ENCODE measurements at places on chromosomes 11 and 22.
A peak's percentile ranks its signal among the peaks of the same experiment; 100 is the strongest.

DNA sequence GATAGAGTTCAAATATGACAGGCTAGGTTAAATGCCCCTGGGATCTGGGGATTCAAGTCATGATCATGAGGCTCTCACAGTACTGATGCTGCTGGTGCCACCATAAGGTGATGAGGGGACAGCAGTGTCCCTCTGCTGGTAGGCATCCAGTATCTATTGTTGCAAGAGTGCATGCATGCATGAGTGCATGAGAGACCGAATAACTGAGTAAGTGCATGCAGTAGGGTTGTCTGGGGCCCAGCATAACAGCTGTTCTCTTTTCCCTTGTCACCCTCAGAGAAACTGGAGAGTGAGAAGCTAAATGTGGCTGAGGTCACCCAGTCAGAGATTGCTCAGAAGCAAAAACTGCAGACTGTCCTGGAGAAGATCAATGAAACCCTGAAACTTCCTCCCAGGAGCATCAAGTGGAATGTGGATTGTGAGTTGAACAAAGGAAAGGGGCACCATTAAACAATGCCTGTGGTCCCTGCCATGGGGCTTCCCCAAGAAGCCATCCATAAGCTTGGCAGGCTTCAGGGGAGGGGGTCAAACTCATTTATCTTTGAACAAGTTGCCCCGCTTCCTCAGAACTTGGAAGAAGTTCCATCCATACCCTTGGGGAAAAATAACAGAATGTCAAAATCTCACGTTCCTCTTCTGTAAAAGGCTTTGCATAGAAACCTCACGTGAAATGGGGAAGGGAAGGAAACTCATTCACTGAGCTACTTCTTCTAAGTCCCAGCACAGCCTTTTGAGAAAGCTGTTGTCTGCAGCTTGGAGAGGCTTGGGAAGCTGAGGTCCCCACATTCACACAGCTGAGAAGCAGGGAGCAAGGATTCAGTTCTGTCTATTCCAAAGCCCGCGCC is 119.0 kb downstream of the PARVA start:
- no peak for DNase-seq

GRCh38 chr11:73141031-73141308 is 1.1 kb downstream of the FCHSD2 start:
- no peak for DNase-seq

- DNase-seq = no peak
These were observed 7.0 kb upstream of the KCNE3 start for GRCh38 chr11:74474316-74474715.

- DNase-seq = no peak
These were observed 459.0 kb downstream of the SOX6 start for GRCh38 chr11:15897211-15897960.

DNA sequence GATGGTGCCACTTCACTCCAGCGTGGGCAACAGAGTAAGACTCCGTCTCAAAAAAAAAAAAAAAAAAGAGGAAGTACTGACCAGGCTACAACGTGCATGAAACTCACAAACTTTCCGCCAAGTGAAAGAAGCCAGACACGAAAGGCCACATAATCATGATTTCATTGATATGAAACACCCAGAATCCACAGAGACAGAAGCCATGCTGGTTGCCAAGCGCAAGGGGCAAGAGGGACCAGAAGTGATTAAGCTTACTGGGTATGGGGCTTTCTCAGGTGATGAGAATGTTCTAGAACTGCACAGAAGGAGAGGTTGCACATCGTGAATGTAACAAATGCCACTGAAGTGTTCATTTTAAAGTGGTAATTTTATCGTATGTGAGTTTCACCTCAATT is 60.9 kb downstream of the CELSR1 start:
- no peak for DNase-seq

DNA sequence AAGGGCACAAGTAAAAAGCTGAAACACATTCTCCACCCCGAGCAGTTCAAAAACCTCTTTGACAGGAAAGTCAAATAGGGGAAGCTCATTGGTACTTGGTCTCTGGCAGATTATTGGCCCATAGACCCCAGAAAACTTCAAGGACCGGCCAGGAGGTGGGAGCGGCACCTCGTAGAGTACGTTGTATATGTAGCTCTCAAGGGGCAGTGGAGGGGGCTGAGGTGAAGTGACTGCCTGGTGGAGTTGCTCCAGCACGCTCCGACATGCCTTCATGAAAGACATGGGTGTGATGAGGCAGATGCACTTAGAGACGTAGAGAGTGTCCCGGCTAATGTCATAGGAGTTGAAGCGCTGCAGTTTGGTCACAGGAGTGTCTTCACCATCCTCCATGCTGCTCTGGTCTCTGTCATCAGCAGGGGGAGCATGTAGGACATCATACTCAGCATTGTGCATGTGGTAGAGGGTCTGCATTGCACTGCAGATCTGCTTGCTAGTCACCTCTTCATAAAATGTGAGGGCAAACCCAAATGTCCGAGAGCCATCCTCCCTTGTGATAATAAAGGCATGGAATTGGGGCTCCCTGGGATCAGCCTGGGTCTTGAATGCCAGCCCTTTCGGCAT is 61.3 kb downstream of the DENND5A start:
- peak; percentile 18 for DNase-seq

- no peak for DNase-seq
These were observed 2.8 kb downstream of the CD82 start for GRCh38 chr11:44568331-44568657.

- DNase-seq = no peak
These were observed 210.6 kb downstream of the AASDHPPT start for GRCh38 chr11:106288057-106288456.

DNA sequence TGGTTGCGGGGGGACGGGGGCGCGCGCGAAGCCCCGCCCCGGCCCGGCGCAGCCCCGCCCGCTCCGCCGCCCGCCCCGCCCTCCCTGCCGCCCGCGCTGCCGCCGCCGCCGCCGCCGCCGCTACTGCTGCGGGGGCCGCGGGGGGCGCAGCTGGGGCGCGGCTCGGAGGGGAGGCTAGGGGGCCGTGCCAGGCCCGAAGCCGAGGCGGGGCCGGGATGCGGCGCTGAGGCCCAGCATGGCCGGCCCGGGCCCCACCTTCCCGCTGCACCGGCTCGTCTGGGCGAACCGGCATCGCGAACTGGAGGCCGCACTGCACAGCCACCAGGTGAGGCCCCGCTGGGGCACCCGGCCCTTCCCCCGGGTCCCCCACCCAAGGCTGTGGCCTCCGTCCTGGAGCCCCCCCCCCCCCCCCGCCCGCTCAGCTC is at the start of gene ANKRD13D:
Gene ANKRD13D (plus strand): TSS at position 78 of the 425 bp plus-strand sequence. CDS start 158 bp downstream, at position 236.
- DNase-seq = no peak

Measured in nucleus accumbens (tissue), 56 donors.